ENCODE measurements at places on chromosomes 13 and 19.

DNA sequence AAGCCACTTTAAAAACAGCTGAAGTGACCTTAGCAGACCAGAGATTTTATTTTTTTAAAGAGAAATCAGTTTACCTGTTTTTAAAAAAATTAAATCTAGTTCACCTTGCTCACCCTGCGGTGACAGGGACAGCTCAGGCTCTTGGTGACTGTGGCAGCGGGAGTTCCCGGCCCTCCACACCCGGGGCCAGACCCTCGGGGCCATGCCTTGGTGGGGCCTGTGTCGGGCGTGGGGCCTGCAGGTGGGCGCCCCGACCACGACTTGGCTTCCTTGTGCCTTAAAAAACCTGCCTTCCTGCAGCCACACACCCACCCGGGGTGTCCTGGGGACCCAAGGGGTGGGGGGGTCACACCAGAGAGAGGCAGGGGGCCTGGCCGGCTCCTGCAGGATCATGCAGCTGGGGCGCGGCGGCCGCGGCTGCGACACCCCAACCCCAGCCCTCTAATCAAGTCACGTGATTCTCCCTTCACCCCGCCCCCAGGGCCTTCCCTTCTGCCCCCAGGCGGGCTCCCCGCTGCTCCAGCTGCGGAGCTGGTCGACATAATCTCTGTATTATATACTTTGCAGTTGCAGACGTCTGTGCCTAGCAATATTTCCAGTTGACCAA lies 10.8 kb downstream of the PLPPR3 start:
- DNase-seq: no peak

- DNase-seq: no peak
Measured at GRCh38 chr19:18903156-18904037, 7.4 kb upstream of the CERS1 start.

DNA sequence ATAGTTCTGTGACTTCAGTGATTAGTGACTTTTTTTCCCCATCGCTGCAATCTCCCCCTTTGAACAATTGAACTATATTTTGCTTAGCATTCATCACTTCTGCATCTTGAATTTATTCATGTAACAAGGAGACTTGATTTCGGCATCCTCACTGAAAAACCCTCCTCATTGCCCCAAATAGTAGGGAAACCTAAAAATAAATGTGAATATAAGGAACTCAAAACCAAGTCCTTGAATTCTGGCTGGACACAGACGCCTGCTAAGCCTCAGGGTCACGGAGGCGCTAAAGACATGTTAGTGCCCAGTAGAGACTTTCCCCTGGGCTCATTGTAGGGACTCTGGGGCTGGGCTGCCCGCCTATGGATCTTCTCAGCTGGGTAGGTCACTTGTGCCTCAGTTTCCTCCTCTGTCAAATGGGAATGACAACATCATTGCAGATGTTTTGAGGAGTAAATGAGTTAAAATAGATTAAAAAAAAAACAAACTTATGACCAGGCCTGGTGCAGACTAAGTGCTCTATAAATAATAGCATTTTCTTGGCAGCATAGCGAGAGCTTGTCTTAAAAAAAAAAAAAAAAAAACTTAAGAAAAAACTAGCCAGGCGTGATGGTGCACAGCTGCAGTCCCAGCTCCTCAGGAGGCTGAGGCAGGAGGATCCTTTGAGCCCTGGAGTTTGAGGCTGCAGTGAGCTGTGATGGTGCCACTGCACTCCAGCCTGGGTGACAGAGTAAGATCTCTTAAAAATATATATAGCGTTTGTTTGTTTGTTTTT lies 1.8 kb upstream of the ADGRE5 start:
- no peak for DNase-seq

GRCh38 chr13:111398715-111399299 lies 78.4 kb downstream of the TEX29 start:
- no peak for DNase-seq

DNA sequence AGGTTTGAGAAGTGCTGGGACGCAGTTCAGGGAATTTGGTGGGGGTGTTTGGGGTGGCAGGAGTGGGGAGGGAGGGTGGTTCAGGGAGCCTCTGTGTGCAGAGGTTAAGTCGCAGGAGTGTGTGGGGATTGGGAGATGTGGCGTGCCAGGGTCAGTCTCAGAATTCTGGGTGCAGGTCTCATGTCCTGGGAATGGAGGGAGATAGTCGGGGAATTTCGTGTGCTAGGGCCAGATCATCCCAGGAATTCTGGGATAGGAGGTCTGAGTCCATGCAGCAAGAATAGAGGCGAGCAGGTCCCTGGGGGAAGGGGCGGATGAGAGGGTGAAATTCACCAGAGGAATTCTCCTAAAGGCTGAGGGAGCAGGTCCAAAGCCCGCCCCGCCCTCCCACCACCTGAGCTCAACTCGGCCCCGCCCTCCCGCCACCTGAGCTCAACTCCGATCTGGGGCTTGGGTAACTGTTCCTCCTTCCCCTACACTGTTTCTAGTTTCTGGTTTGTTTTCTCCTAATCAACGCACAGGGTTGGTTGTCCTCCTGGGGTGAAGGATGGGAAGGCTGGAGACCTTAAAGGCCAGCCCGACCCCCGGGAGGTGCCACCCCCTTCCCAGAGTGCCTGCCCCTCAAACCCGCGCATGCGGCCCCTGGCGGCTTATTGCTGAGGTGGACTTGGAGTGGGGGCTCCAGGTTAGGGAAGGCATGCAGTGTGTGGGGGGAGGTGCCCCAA lies 15.2 kb downstream of the KCNC3 start:
- no peak for DNase-seq

GRCh38 chr13:76745261-76746200 lies 140.7 kb downstream of the KCTD12 start:
- DNase-seq: no peak

DNA sequence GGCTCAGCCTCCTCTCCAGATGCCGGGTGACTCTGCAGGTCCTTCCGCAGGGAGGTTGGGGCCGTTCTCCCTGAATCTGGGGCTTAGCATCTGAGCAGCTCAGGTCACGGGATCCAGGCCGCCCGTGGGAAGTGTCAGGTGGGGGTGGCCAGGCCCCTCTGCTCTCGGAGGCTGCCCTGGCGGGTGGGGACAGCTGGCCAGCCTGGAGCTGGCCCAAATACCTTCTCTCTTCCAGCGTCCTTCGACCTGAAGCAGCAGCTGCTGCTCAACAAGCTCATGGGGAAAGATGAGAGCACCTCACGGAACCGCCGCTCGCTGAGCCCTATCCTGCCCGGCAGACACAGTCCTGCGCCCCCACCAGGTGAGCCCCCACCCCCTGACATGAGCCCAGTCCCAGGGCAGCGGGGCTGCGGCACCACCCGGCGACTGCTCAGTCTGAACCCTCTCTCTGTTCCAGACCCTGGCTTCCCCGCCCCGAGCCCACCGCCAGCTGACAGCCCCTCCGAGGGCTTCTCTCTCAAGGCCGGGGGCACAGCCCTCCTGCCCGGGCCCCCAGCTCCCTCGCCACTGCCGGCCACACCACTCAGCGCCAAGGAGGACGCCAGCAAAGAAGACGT lies 19.1 kb downstream of the PEX11G start:
- DNase-seq: no peak

- no peak for DNase-seq
Measured at GRCh38 chr13:27120811-27121210, 50.8 kb downstream of the USP12 start.

- no peak for DNase-seq
Measured at GRCh38 chr19:19513682-19514081, 1.7 kb downstream of the TSSK6 start.

DNA sequence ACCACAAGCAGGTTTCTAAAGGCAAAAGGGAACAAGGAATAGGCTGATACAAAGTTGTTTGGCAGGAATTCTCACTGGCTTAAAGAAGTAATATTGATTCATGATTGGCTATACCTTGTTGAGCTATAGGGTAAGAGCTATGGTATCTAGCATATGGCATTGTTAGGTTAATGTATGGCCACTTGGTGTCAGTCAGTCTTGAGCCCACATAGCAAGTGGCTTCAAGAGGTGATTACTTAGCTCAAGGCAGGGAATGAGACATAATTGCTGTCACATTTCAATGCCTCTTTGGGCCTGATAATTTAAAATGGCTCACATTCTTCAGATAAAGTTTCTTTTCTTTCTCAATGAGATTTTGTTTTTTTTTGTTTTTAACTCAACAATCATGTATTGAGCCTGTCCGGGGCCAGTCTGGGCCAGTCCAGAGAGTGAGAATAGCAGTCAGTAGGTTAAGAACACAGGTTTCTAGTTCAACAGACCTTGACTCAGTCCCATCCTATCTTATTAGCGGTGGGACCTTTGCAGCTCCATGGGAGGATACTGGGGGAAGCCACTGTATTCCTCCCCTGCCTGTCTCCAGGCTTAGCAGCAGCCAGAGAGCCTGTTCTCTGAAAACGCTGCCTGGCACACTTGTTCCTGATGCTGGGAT lies 45.8 kb upstream of the RCBTB2 start:
- DNase-seq: no peak

DNA sequence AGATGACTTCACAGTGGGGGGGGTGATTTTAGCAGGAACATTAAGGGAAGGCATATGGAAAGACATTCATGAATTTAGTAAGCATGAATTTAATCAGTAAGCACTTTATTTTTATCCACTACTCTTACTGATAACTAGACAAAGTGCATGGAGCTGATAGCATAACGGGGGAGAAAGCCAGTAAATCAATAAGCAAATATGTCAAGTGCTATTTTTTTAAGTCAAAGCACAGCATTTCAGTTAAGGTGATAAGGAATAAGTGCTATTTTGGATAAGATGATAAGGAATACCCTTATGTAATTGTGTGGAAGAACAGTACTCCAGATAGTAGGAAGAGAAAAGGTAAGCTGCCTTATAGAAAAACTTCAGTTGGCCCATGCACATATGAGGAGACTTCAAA lies 19.4 kb downstream of the UFM1 start:
- no peak for DNase-seq

- DNase-seq: no peak
Measured at GRCh38 chr13:97333983-97334382, 100.0 kb upstream of the RAP2A start.

DNA sequence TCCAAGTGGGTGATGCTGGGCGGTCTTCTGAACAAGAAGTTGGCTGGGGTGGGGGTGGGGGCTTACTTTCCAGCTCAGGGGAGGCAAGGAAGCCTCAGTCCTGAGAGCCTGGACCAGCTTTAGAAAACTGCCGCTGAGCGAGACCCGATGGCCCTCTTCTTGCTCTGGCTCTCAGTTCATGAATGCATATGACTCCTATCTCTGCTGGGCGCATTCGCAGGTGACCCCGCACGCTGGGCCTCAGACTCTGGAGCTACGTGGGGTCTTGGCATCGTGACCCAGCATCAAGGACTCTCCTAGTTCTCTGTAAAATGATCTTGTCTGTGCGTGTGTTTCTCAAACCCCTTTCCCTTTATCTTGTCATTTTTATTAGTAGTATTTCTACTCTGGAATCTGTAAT lies 19.7 kb downstream of the PRAM1 start:
- no peak for DNase-seq

- DNase-seq: no peak
Measured at GRCh38 chr13:50613356-50613831, 230.1 kb downstream of the DLEU7 start.

DNA sequence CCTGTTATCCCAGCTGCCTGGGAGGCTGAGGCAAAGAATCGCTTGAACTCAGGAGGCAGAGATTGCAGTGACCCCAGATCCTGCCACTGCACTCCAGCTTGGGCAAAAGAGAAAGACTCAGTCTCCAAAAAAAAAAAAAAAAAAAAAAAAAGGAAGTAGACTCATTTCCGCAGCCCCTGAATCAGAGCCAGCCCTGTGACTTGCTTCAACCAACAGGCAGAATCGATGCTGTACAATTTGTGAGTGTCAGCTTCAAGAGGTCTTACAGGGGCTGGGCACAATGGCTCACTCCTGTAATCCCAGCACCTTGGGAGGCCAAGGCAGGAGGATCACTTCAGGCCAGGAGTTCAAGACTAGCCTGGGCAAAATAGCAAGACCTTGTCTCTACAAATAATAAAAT lies 12.8 kb downstream of the ANKRD27 start:
- DNase-seq: no peak

DNA sequence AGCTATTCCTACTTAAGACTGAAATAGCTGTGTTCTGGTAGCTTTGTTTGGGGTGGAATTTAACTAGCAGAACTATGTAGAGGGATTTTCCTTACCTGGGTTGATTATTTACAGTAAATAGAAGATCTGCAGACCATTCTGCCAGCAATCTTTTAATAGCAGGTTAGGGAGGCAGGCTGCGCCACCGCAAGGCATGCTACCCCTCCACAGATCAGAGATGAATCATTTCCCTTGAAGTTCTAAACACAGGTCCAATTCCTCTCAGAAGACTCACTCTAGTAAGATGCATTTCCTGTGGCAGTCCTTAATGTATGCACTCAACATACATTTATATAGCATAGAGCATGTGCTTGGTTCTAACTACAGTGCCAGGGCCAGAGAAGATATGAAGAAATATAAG lies 109.0 kb downstream of the TNFRSF19 start:
- no peak for DNase-seq

DNA sequence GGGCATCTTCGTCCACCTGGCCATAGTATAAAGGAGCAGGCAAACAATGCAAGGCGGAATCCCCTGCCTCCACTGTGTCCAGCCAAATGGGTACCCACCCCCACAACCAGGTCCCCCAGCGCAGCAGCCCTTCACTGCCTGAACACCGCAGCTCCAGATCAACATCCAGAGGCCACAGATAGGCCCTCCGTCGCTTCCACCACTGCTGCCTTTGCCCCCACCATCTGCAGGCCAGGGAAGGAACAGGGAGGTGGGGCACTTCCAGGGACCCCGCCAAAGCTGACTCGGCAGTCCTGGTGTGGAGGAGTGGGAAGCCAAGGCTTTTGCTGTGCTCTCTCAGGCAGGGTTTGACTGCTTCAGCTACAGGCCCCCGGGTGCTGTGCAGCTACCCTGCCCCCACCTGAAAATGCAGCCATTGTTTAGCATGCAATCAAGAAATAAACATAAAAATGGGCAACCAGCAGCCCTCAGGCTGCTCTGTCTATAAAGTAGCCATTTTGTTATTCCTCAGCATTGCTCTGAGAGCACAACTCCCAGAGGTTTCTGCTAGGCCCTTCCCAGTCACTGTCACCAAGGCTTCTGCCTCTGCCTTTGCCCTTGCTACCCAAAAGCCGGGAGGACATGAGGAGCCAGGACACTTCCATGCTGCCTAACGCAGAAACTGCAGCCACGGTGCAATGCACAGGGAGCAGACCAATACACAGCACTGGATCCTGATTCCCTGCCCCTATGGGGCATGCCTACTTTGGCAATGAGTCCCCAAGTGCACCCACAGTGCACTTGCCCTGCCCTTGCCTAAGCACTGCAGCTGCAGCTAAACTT lies 733.2 kb upstream of the KLHL1 start:
- no peak for DNase-seq

GRCh38 chr13:113842336-113843062 lies 21.4 kb downstream of the GAS6 start:
- no peak for DNase-seq

GRCh38 chr13:105177265-105177900 lies 1358.1 kb downstream of the EFNB2 start:
- no peak for DNase-seq

GRCh38 chr13:83531022-83531421 lies 351.3 kb downstream of the SLITRK1 start:
- DNase-seq: no peak

- DNase-seq: no peak
Measured at GRCh38 chr13:51361106-51361505, 21.6 kb downstream of the SERPINE3 start.

DNA sequence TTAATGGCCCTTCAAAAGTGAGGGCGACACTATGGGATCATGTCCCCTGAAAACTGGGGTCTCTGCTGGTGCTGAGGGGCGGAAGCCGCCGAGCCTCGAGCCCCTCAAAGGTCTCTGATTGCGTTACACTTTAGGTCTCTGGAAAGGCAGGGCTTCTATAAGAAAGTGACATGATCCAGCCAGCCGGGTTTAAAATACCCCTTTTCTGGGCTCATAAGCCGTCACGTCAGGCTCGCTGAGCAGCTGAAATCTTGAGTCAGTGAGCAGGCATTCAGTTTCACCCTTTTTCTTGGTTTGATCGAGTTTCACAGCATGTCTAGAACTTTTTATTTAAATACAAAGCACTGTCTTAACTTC lies 600 bp upstream of the HMGB1 start:
- no peak for DNase-seq

Data from stimulated activated effector memory CD8-positive, alpha-beta T cell treated with anti-CD3 and anti-CD28 coated beads, Interleukin-12 subunit alpha, Interleukin-12 subunit beta, amount 100 ng/mL, for 72 hours (primary cell).